Thyroid gland (tissue), 4 donors: ENCODE measurements at places on chromosomes 5 and 9. TPM values are rescaled to one million over a fixed set of nuclear protein-coding genes. Genes with fewer than 3 reads are reported as not detected.

Gene SLC6A7
- not detected for total RNA-seq

Gene IL5
- total RNA-seq, result not detected

Gene MCIDAS
- 2.7 TPM for total RNA-seq

Gene HAVCR2
- total RNA-seq, result 2.2 TPM

Gene HMCN2
- 5.5 TPM for total RNA-seq

Gene AGGF1
- 24.9 TPM for total RNA-seq

DNA sequence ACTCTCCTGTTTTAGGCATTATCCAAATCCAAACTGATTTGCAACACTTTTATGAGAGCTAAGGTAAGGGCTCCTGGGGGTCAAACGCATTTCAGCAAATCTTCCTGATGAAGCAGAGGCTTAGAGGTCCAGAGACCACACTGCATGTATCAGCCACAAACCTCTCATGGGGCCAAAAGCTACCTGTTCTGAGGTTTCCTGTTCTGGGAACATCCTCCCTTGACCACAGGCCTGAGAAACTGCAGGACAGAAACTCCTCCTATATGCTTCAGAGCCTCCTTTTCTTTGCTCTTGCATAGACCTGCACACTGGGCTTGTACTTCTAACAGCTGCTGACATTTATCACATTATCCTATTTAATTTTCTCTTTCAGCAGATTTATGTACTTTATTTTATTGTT is 92.6 kb downstream of the OR2K2 start:
- no peak overlapping the region for H3K27ac ChIP-seq
- no peaks in the 10 kb centered on the region for H3K4me1 ChIP-seq
- DNase-seq, result no peak
- no peaks in the 10 kb centered on the region for H3K36me3 ChIP-seq
- H3K4me3 ChIP-seq, result no peak overlapping the region

- H3K4me3 ChIP-seq, result no peak overlapping the region
- peak; percentile 92 for DNase-seq
- H3K27me3 ChIP-seq, result no peaks in the 10 kb centered on the region
- peaks cover 12% of the 10 kb centered on the region for H3K4me1 ChIP-seq
- H3K36me3 ChIP-seq, result no peaks in the 10 kb centered on the region
- H3K27ac ChIP-seq, result peak overlapping the region; percentile 78
Measured at GRCh38 chr5:78829811-78830527, 155.1 kb downstream of the ARSB start.

GRCh38 chr5:109105631-109106267 is 304.0 kb downstream of the PJA2 start:
- peaks cover 6% of the 10 kb centered on the region for H3K4me1 ChIP-seq
- H3K36me3 ChIP-seq, result no peaks in the 10 kb centered on the region
- no peaks in the 10 kb centered on the region for H3K27me3 ChIP-seq
- peak overlapping the region; percentile 32 for H3K27ac ChIP-seq
- no peak overlapping the region for H3K4me3 ChIP-seq

DNA sequence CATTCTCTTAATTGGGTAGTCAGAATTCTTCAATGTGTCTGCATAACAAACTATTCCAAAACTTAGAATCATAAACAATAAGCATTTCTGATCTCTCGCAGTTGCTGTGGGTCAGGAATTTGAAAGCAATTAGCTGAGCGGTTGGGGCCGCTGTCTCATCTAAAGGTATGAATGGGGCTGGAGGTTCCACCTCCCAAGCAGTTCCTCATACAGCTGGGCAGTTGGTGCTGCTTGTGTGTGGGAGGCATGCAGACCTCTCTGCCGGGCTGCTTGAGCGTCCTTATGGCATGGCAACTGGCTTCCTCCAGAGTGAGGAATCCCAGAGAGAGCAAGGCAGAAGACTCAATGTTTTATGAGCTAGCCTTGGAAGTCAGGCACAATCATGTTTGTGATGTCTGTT is 30.2 kb upstream of the SEMA4D start:
- H3K27ac ChIP-seq, result no peak overlapping the region
- no peaks in the 10 kb centered on the region for H3K27me3 ChIP-seq
- H3K4me3 ChIP-seq, result no peak overlapping the region
- no peak for DNase-seq
- H3K36me3 ChIP-seq, result no peaks in the 10 kb centered on the region

GRCh38 chr5:161719157-161719556 is 33.6 kb downstream of the GABRA6 start:
- H3K4me3 ChIP-seq, result no peak overlapping the region
- no peaks in the 10 kb centered on the region for H3K27me3 ChIP-seq
- DNase-seq, result no peak

GRCh38 chr9:108549184-108549583 is 306.6 kb downstream of the ACTL7B start:
- no peak overlapping the region for H3K4me3 ChIP-seq
- H3K36me3 ChIP-seq, result no peaks in the 10 kb centered on the region
- H3K27ac ChIP-seq, result no peak overlapping the region
- DNase-seq, result no peak
